ENCODE measurements at places on chromosomes 5 and 9.

DNA sequence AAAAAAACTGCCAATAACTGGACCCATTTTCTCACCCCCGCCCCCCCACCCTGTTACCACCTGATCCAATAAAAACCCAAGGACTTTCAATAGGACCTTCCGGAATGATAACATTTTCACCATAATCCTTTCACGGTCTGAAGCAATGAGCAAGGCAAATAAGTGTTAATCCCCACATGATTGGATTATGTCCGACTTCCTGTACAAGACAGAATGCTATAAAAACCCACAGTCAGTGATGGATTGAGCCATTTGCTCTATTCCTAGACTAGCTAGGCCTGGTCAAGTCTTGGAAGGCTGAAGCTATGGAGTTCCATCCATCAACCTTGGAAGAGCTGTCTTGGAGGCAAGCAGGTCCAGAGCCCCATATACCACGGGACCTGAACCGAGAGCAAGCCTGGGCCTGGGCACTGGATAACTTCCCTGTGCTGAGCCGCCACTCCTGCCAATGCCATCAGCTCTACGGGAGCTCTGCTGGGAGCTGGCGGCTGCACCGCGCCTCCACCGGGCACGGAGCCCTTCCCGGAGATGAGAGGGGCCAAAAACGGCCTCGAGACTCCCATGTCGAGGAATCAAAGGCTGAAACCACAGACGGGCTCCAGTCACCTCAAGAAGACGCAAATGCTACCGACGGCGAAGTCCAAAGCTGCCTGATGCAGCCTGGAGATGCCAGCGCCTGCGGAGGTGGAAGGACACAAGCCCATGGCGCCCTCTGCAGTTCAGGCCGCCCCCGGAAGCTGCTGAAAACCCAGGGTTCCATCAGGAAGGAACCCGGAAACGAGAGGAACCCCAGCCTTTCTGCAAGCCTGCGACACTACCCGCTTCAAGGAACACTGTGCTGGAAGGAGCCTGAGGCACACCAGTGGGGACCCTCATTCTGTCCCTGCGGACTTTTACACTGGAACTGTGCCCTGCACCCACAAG lies 69.2 kb downstream of the ANXA2R start:
- no peak for DNase-seq

GRCh38 chr5:72245951-72246532 lies 74.0 kb downstream of the MRPS27 start:
- no peak for DNase-seq

DNA sequence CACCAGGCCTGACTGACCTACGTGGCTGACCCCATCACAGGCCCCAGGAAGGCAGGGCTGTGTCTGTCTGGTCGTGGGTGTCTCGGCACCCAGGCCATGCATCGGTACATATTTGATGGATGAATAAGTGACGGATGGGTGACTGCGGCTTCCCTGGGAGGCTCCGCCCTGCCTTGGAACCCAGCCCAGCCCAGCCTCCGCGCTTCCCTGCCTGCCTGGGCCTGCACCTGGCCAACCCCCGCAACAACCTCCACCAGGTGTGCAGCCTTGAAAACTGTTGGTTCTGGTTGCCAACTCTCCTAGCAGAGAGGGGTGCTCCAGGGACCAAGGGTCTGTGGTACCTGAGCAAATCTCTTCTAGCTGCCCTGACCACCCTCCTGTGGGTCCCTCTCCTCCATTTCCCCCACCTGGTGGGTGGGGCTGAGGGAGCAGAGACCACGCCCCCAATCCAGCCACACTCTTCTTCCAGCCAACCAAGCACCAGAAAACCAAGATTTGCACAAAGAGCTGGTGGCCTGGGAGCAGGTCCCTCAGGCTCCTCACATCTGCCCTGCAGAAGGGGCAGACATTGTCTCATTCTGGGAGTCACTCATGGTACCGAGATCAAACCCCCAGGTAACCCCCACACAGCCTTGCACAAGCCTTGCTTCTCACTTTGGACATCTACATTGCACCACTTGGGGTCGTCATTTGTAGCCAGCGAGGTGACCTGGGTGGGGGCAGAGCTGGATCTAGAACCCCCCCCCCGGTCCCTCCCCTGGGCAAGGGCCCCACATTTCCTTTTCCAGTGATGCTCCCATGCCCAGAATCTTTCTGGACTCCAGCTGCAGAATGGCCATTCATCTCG lies 100.6 kb upstream of the IER5L start:
- DNase-seq: no peak

DNA sequence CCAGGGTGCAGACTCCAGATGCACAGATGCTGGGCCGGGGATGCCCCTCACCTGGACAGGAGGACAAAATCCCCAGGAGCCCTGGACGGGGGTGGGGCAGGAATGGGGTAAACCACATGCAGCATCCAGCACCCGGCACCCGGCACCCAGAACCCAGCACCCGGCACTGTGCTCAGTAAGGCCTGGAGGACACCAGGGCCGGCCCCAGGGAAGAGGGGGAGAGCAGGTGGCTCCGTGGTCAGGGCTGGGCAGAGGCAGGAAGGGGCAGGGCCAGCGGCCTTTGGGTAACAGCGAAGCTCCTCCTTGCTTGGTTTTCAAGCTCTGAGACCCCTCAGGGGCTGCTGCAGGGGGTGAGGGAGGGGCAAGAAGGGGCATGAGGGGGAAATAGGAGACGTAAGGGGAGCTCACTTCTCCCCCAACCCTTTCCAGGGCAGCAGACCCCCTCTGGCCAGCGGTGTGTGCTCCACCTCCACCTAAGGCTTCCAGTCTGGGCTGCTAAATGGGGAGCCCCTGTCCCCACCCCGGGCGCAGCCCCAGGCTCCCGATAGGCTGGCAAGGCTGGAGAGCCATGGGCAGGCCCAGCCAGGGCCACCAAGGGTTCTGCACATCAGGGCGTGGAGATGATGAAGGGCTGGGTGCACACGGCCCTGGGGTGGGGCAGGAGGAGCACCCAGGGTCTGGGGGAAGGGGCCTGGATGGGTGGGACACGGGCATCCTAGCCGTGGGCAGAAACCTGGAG lies 17.8 kb upstream of the SLC6A19 start:
- DNase-seq: no peak

DNA sequence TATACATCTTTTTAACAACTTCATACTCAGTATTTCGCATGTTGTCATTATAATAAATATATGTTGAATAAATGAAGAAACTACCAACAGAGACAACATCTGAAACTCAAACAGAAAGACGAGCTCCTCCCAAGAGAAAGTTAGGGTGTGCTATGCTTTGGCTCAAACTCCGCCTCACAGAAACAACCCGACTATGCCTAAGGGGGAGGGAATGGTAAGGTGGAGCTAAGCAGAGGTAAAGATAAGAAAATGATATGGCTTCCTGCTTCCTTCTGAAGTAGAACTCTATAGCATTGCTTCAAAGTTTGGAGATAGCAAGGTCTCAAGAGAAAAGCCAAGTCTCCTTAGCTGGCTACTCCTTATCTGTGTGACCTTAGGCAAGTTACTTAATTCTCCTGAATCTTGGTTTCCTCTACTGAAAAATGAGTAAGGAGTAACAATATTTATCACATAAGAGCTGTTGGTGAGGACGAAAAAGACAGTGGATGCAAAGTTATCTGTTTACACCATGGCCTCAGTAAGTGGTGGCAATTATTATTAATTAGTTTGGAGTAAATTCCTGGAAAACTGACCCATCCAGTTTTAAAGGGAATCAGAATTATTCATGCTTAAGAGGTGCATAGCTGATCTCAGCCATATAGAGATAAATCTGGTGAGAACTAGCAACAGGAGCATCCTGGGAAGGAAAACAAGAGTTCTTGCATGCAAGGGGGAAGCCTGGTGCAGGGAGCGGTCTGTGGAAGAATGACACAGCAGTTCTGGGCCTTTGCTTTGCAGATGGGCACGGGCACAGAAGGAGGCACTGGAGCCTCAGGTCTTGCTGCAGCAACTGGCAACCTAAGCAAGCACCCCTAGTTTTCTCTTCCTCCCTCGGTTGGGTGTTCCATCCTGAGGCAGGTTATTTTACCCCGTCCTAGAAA lies 73.3 kb downstream of the GLIS3 start:
- no peak for DNase-seq

DNA sequence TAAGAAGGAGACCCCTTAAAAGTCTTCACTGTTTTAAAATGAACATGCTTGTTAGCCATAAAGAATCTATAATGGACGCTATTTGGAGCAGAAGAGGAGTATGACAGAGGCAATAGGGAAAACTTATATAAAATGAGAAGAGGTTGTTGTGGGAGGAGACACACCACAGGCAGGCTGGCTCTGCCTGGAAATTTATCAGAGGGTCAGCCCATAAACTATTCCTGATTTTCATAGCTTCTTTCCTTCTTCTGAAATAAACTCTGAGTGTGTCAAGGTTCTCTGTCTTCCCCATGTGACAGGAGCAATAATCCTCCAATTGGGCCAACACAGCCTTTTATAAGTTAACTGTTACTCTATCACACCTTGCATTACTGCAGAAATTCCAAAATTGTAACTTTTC lies 19.6 kb upstream of the RUSC2 start:
- no peak for DNase-seq

GRCh38 chr5:29758986-29759421 lies 1434.5 kb upstream of the CDH6 start:
- no peak for DNase-seq

DNA sequence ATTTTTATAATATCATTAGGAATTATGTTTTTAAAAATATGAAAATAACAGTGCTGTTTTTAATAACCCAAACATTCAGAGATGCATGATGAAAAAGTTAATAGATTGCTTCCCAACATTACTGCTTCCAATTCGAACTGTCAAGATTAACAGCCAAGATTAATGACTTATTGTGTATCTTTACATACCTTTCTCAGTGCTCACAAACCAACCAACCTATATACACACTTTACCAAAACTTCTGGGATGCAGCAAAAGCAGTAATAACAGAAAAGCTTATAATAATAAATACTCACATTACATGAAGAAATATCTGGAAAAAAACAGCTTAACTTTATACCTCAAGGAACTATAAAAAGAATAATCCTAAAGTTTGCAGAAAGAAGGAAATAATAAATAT lies 82.1 kb downstream of the TMEM232 start:
- DNase-seq: no peak

GRCh38 chr9:21470126-21470525 lies 12.0 kb downstream of the IFNE start:
- DNase-seq: no peak

GRCh38 chr9:92545002-92545510 lies 9.3 kb upstream of the ECM2 start:
- DNase-seq: no peak

GRCh38 chr9:28923351-28923750 lies 1350.1 kb upstream of the C9orf72 start:
- DNase-seq: no peak

DNA sequence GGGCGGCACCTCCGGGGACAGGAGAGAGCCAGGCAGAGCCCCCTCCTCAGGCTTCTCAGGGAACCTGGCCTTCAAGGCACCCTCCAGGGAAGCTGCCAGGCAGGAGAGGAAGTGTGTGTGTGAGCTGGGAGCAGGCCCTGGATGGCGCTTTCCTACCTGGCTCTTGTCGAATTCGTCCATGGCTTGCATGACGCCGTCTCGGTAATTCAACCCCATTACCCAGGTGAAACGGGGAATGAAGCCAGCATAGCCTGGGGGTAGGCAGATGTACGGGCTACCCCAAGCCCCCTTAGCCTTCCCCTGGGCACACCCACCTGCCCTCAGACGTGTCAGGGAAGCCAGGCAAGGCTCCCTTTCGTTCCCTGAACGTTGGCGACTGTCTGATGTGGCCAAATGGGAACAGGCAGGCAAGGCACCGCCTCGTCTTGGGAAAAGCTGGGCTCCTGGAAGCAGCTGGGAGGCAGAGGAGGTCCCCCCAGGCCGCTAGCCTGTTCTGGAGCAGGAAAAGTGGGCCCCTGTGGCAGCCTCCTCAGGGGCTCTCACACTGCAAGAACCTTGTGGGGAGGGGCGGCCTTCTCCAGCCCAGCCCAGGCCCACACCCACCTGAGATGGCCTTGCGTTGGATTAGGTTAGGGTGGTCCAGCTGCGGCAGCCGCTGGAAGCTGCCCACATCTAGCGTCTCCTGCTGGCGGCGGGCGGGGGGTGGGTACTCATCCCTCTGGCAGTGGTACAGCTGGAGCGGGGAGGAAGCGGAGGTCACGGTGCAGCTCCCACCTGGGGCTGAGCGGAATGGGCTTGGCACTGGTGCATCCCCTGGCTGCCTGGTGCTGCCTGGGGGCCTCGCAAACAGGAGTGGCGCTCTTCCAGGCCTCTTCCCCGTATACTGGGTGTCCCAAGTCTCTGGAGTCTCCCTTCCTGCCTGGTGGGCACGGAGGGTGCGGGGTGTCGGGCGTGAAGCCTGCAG lies 3.7 kb downstream of the TUBB4B start:
- DNase-seq: no peak

GRCh38 chr5:148864113-148864841 lies 37.9 kb downstream of the ADRB2 start:
- DNase-seq: no peak

DNA sequence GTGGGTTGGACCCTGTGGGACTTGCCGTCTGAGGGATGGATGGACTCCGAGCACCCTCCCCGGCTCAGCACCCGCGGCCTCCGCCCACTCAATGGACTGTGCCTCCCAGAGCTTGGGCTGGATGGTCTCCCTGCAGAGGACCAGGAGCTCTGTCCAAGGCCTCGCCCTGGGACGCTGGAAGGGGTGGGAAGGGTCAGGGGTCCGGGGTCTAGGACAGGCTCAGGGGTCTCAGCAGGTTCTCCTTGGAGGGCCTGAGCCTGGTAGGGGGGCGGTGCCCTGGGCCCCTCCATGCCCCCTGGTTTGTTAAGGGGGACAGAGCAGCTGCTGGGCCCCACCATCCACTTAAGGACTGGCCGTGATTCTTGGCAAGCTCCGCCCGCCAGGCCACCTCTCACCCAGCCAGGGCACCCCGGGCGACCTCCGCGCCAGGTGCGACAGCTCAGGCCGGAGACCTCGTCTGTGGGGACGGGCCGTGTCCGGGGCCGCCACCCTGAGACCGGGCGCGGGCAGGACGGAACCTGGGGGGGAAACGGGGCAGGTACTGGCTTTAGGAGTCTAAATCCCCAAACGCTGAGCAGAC lies 29.2 kb downstream of the EXOC3 start:
- DNase-seq: no peak

- no peak for DNase-seq
Observed at GRCh38 chr5:68533051-68533450, 317.5 kb downstream of the PIK3R1 start.

- no peak for DNase-seq
Observed at GRCh38 chr5:27240791-27241190, 202.4 kb upstream of the CDH9 start.

GRCh38 chr9:123116036-123116435 lies 82.6 kb downstream of the GPR21 start:
- no peak for DNase-seq

GRCh38 chr5:173293817-173294672 lies 34.2 kb downstream of the STC2 start:
- peak; percentile 54 for DNase-seq

DNA sequence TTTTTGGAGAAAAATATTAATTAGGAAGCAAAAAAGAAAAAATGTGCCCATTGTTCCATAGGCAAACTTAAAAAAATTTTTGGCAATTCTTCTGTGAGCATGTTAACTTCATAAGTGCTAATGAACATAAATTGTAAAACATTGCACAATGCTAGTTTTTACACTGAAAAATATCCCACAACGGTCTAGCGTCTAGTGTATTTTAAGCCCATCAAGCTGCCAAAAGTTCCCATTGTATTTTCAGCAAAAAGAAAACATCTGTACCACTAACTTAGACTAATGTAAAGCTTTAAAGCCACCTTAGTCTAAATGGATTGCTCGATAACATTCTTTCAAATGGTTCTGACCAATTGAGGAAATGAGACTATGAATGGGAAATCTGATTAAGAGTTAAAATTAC lies 2.8 kb downstream of the NR6A1 start:
- no peak for DNase-seq

GRCh38 chr9:120571443-120572257 lies 8.3 kb downstream of the CDK5RAP2 start:
- DNase-seq: no peak

- DNase-seq: no peak
Observed at GRCh38 chr9:100150214-100150613, 51.2 kb downstream of the INVS start.
